ENCODE measurements at places on chromosomes 12 and 14.

DNA sequence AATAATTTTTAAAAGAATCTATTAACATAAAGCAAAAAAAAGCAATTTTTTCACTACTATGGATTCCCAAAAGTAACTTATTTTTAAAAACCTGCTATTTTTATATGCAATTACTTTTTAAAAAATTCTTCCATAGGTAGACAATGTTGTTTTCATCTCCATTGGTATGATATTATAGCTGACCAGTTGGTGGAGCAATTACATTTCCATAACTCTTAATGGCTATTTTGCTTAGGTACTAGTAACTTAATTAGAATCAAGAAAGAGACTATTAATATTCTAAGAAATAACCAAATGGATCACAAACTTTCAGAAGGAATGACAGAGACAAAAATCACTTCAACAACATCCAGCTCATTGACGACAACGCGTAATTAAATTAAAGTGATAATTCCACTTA is 64.7 kb upstream of the PTCSC3 start:
- no peak for DNase-seq

- DNase-seq = peak; percentile 3
Measured at GRCh38 chr14:86055512-86056075, 525.6 kb downstream of the FLRT2 start.

DNA sequence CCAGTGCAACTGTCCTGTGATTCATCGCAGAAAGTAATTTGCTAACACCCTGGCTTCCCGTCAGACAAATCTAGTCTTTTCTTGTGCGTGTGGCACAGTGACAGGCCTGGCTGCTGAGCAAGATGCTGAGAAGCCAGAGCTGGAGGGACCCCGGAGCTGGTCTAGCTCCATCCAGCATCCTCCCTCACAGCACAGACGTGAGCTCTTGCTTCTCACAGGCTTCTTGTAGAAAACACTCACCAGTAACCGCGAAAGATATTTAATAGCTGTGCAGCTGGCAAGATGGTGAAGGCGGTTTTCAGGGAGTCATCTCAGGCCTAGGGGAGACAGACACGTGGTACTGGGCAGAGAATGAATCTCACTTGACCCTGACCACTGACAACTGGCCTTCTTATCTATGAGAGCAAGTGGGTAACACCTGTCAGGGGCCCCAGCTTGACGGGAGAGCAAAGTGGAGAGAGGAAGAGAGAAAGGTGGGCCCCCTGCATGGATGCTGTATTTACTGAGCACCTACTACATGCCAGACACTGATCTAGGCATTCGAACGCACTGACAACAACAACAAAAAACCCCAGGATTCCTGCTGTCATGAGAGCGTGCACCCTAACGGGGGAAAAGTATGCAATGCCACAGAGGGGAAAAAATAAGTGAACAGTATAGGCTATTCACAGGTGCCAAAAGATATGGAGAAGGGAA is 63.3 kb downstream of the CCDC88C start:
- DNase-seq = peak; percentile 64

GRCh38 chr12:71269281-71269598 is 111.4 kb upstream of the TSPAN8 start:
- no peak for DNase-seq

GRCh38 chr12:45561488-45561887 is 168.0 kb upstream of the ARID2 start:
- DNase-seq = no peak

- no peak for DNase-seq
Measured at GRCh38 chr14:77258566-77258965, 12.4 kb downstream of the NGB start.

GRCh38 chr14:71290960-71291466 is 383.8 kb downstream of the PCNX1 start:
- peak; percentile 93 for DNase-seq

DNA sequence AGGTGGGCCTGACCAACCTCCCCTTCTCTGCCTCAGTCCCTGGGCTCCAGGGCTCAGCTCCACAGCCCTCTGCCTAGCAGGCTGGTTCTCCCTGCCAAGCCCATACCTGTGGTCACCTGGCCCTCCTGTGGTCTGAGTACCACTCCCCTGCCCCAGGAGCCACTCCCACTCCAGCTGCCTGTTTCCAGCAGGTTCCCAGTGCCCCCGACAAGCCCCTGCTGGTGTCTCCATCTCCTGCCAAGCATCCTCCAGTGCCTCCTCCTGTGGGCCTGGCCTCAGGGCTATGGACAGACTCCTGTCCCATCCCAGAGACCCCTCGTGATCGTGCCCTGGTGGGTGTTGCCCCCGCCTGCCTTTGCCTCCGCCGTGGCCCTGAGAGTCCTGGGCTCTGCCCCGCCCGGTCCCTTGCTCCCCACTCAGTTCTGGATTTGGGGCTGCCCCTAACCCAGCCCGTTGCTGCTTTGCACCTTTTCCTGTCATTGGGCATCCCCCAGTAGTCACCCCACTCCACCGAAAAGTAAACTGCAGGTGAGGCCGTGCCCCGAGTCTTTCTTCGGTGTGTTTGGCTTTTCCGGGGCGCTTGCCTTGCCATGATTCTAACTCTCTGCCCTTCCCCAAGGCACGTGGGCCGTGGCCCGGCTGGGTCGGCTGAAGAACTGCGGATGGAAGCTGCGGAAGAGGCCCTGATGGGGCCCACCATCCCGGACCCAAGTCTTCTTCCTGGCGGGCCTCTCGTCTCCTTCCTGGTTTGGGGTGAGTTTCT is 9.8 kb downstream of the MEG3 start:
- no peak for DNase-seq

DNA sequence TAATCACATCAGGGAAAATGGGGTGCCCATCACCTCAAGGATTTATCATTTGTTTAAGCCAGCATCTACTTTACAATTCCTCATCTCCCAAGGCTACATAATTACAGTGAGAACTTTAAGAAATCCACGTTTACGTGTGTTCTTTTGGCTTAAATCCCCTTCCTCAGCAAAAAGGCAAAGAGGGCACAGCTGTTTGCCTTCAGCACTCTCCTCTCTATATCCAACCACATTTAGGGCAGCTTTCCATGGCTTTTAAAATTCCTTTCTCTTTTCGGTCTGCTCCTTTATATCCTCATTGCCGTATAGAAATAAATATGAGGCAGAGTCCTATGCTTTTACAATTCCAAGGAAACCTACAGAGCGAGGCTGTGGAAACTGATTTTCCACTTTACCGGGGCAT is 175.9 kb downstream of the EMP1 start:
- DNase-seq = no peak

GRCh38 chr14:20587489-20588154 is at the start of gene RNASE11:
Gene RNASE11 (minus strand): TSS chr14:20588001.
- DNase-seq = no peak

DNA sequence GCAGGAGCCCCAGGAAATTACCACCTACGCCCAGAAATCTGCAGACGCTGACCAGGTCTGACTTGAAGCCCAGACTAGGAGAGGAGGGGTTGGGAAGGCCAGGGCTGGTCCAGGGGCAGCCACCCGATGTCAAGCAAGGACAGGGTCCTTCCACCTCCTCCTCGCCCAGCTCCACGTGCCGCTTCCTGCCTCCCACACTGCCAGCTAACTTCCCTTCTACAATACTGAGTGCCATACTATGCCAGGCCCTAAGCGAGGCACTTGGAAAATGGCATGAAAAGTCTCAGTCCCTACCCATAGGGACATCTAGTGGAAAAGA is 71.7 kb downstream of the SETD3 start:
- no peak for DNase-seq

- no peak for DNase-seq
Measured at GRCh38 chr12:56760460-56760859, 2.7 kb upstream of the HSD17B6 start.

GRCh38 chr12:21675641-21676040 is 18.0 kb upstream of the LDHB start:
- no peak for DNase-seq

Measured in fibroblast of lung (primary cell).